ENCODE measurements at places on chromosomes 3 and 15. TPM values are rescaled to one million over a fixed set of nuclear protein-coding genes. Genes with fewer than 3 reads are reported as not detected.

- DNase-seq, result no peak
These were observed 33.0 kb downstream of the CCDC12 start for GRCh38 chr3:46943237-46944187.

DNA sequence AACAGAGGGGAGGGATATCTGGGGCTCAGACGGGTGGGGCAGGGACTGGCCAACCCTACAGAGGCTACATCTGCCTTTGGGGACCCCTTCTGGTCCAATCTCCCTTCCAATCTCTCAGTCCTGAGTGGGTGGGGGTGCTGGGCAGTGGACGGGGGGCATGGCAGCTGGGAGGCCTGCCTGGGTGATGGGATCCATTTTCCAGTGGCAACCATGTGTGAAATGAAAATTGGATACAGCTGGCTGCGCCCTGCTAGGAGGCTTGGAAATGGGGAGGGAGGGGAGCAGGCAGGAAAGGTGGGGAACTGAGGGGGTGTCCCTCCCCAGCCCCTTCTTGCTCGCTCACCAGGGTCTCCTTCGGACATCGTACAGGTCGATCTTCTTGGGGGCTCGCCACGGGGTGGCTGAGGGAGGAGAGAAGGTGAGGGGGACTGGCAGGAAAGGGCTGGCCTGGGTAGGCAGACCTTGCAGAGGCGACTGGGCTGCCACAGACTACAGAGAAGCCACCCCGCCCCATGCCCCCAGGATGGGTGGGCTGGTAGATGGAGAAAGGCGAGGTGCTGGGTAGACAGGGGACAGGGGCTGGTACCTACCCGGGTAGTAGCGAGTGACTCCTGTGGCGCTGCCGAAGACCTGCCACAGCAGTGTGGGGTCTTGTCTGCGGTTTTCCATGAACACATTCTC is 21.2 kb upstream of the TMEM115 start:
- no peak for DNase-seq

DNA sequence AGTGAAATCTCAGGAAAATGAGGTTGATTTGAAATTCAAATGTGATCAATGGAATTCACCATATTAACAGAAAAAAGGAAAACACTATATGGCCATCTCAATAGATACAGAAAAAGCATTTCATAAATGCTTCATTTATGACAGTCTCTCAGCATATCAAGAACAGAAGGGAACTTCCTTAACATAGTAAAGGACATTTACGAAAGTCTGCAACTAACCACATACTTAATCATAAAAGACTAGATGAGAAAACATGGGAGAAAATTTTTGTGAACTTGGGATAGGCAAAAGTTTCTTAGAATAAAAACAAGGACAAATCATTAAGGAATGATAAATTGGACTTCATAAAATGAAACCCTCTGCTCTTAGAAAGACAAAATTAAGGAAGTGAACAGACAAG is 24.7 kb upstream of the TIPARP start:
- no peak for DNase-seq

- no peak for DNase-seq
These were observed 70.5 kb upstream of the MAP4 start for GRCh38 chr3:48086705-48087104.

- no peak for DNase-seq
These were observed 47.8 kb downstream of the GOLIM4 start for GRCh38 chr3:168047936-168048335.

- DNase-seq, result no peak
These were observed 60.0 kb downstream of the ZNF385D start for GRCh38 chr3:21691036-21691435.

DNA sequence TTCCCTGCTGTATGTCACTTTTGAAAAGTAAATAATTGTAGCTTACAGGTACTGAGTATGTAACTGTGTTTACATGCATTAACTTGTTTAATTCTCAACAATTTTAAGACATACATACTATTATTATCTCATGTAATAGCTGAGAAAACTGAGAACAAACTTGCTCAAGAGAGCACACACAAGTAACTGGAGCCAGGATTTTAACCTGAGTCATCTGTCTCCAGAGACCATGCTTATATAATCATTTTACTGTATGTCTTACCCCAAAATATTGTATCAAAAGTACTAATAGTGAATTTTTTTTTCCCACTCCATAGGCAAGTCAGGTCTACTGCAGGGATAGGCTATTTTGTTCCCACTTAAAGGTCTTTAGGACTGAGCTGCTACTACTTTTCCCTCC is 95.4 kb downstream of the FEZF2 start:
- DNase-seq, result no peak

GRCh38 chr3:167095976-167096375 is 284.1 kb downstream of the ZBBX start:
- DNase-seq, result no peak

DNA sequence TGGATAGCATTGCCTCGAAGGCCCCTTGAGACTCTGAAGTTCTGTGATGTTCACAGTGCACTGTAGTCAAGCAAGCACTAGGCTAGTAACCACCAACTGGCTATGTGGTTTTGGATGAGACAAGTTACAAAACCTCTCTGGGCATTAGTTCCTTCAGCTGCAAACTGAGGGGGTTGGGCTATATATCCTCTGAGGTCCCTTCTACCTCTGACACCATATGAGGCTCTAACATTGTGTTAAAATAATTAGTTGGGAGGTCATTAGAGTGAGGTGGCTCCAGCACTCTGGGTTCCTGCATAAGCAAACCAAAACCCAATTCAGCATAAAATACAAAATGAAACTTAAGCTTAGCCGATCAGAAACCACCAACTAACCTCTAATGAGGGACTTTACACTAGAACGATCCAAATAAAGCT is 209.5 kb upstream of the LRRN1 start:
- no peak for DNase-seq

- no peak for DNase-seq
These were observed 103.0 kb downstream of the CORO2B start for GRCh38 chr15:68681836-68682235.

- DNase-seq, result no peak
These were observed 69.9 kb downstream of the IGF2BP2 start for GRCh38 chr3:185754920-185755319.

GRCh38 chr15:74375303-74375693 is 7.9 kb upstream of the CYP11A1 start:
- peak; percentile 92 for DNase-seq

- no peak for DNase-seq
These were observed 112.2 kb upstream of the ETV5 start for GRCh38 chr3:186220911-186221645.

- DNase-seq, result no peak
These were observed 1.3 kb downstream of the ALPK3 start for GRCh38 chr15:84818261-84819131.

DNA sequence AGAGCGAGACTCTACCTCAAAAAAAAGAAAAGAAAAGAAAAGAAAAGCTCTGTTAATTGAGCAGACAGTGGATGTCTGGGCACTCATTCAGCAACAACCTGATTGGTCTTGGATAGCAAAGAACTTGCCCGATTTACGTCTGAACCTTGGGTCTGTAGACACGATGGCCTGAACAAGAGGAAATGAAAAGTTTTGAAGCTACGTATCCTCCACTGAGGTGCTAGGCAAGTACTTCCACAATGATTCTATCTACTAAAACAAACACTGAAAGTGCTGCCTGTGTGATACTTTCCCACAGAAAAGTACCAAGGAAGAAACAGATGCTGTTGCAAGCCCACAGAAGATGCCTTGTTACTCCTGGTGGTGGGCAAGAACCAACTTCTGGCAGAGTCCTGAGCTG is 21.8 kb upstream of the MUSTN1 start:
- DNase-seq, result no peak

DNA sequence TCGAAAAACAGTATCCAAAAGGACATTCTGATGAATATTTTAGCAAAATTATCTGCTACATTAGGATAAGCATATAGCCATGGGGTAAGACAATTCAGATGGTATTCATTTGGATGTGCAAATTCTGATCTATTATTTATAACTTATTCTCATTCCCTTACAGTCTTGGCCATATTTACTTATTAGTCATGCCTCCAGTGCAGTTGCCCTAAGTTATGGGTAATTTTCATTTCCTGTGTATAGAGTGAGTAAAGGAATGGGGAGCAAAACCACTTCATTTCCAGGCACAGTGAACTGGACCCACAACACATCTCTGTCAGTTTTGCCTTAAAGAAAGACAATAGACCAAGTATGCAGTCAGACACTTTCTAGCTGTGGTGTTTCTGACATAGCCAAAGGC is 134.3 kb downstream of the POLQ start:
- no peak for DNase-seq

DNA sequence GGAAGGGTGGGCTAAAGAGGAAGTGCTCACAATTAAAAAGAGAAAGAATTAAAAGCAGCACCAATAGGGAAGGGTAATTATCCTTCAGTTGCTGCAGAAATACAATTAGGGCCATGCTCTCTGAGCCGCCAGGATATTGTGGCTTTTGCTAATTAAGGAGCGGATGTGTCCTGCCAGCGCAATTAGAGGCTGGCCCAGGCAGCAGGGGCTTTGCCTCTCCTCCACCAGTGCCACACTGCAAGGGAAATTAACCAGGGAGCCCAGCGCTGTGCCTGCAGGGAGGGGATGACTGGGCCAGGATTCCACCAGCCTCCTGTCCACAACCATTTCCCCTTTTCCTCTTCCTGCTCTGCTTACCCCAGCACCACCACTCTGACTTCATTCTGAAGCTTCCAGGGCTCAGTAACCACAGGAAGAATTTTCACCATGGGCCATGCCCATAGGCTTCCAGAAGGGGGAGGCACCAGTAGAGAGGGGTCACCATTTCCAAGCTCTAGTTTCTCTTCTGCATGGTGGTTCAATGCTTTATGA is 10.4 kb upstream of the AEN start:
- no peak for DNase-seq

DNA sequence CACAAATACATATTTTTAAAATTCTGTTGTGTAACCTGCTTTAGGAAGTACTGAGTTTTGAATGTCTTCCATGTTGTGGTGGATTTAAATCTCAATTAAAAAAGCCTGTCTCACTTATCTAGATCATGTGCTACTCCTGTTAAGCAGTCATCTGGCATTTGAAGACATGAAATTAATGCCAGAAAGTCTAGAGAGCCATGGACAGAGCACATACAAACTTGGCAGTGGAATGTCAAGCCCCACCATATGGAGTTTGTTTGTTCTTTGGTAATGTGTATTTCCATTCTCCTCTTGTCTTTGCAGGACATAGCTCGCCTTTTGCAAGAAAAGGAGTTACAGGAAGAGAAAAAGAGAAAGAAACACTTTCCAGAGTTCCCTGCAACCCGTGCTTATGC is 39.3 kb upstream of the UTS2B start:
- no peak for DNase-seq

DNA sequence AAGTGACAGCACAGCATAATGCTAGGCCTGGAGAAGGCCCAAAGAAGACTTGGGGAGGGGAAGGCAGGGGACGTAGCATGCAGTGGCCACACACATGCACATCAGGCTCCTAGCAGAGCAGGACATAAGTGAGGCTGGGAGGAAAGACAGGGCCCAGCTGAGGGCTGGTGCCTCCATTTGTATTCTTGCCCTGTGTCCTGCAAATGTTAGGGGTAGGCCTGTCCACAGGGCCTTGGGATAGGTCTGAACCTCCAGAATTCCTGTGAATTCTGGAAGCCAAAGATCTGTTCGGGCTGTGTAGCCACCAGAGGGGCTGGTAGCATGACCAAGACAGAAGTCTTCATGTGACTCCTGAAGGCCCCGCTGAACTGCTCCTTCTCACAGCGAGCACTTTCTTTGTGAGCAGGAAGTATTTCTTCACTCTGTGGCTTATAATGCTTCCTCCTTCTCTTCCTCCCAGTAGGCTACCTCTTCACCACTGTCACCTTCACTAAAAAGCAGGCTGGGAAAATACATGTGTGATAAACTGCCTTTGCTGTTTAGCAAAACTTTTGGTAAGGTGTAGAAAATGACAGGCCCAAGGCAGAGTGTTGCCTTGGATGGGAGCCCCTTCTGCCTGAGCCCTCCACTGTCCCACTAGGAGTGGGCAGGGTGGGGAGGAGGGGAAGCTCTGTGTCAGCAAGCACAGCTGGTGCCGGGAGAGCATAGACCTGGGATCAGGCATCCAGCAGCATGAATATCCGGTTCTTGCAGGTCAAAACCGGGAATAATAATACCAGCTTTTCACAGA is 8.4 kb downstream of the CERS3 start:
- DNase-seq, result no peak

DNA sequence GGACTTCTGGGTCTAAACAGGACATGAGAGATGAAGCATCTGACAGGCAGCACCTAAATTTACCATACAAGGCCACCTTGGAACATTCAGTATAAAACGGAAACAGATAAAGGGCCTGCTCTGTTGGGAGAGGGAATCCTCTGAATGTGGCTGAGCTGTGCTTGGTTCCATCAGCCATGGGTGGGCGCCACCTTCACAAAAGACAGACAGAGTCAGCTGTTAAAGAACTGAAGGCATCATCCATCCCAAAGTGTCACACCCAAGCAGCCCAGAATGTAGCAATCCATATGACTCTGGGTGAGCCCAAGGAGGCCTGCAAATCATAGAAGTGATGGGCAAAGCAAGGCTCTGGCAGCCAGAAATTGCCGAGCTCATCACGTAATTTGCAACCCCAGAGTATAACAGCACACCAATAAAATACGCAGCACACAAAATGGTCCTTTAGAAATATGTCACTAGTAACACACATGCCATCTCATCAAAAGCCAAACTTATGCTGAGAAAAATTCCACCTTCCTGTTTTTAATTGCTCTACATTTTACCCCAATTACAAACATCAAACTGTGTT is 24.8 kb upstream of the RBP1 start:
- DNase-seq, result no peak

ARPP21 gene
- total RNA-seq, result 0.62 TPM

GNAT1 gene
- total RNA-seq, result not detected

ZNF80 gene
- not detected for total RNA-seq

ALPK3 gene
- total RNA-seq, result 7.2 TPM

PSMA4 gene
- total RNA-seq, result 108 TPM

SERPINI2 gene
- total RNA-seq, result not detected

UROC1 gene
- not detected for total RNA-seq

CLDN11 gene
- total RNA-seq, result 88.2 TPM

Data from sciatic nerve (tissue), 2 donors.